ENCODE measurements at places on chromosomes 1 and 21.
A peak's percentile ranks its signal among the peaks of the same experiment; 100 is the strongest.

DNA sequence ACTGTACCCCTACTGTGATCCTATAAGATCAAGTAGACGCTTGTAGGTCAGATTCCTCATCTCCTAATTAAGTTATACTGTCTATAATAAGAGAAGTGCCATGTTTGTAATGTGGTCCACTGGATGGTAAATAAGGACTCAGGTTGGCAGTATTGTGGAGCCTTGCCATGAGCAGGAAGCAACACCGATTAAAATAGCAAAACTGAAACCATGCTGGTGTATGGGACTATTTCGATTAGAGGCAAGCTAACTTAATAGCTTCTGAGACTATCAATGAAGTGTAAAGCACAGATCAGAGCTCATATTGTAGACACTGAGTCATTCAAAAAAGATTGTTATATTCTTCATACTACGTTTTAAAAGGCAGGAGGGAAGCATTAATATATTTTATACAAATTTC, 348.8 kb downstream of the HHAT start:
- no peak for DNase-seq

DNA sequence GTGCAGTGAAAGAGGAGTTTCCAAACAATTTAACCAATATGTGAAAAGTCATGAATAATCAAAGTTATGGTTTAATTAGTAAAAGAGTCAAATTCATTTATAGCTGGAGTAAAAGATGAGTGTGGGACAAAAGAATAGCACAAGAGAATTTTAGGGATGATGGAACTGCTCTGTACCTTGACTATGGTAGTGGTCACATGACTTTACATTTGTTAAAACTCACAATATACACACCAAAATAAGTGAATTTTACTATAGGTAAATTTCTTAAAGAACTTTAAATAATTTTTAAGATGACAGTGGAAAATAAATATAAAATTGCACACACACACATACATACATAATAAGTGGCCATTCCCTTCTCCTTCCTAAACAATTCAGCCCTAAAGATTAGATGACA, 13.6 kb downstream of the CDC42BPA start:
- no peak for DNase-seq

- DNase-seq = peak; percentile 17
These were observed 136.6 kb upstream of the ZNF648 start for GRCh38 chr1:182198006-182198605.

DNA sequence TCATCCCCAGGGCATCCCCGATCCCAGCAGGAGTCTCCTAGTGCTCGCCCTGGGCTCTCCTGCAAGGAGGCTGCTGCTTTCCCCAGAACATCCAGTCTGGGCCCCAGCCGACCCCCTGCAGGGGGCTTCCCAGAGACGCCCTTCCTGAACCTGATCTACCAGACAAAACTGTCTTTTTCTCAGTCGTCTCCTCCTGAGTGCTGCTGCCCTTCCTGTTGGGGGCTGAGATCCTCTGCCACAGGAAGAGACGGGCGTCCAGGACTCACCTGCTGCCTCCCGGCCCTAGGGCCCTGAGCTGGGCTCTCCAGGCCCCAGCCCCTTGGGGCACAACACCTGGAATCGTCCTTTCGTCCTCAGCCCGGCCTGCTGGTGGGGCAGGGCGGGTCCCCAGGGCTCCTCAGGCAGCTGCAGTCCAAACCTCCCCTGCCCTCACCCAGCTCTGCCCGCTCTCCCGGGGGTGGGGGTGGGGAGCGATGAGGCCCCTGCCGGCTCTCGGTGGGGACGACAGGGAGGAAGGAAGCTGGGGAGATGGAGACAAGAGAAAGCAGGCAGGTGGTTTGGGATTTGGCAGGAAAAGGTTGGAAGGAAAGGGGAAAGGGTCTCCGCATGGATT, 36.9 kb downstream of the TP73 start:
- DNase-seq = no peak

GRCh38 chr1:20483098-20483832, 2.7 kb downstream of the CAMK2N1 start:
- no peak for DNase-seq

- DNase-seq = peak; percentile 49
These were observed 2.5 kb upstream of the CERS2 start for GRCh38 chr1:150976879-150977694.

GRCh38 chr1:85452948-85453347, 12.0 kb downstream of the DDAH1 start:
- no peak for DNase-seq

- no peak for DNase-seq
These were observed 188.7 kb downstream of the CHRM3 start for GRCh38 chr1:239575113-239575512.

DNA sequence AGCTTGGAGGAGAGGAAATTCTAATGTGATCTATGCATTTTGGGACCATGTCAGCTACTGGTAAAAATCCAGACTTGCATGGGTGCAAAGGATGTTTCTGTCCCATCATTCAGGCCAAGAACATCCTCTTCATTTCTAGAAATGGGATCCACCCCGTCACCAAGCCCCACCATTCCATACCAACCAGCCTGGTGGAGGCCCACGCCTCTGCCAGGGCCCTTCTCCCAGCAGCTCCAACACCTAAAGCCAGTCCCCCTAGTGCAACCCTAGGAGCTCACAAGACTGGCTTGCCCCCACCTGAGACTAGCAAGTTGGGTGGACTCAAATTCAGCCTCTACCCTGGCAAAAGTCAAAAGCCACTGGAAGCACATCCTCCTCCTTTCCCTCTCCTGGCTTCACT, 1.9 kb downstream of the ARHGEF11 start:
- no peak for DNase-seq

DNA sequence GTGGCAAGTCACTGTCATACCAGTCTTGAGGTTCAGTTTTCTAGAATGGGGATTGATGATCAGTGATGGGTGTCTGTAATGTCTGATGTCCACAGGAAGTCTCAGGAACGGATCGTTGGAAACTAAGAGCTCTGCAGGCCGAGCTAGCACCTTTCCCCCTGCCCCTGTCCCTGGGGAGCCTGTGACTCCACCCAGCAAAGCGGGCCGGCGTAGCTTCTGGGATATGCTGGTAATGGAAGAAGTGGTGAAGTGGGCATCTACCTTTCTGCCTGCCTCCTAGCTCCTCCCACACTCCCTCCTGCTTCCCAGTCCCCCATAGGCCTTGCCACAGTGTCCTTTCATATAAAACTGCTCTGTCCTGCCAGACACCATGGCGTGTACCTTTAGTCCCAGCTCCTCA, 13.4 kb downstream of the HYI start:
- no peak for DNase-seq

GRCh38 chr21:38524168-38525153, 26.2 kb upstream of the ERG start:
- DNase-seq = no peak

GRCh38 chr1:201250326-201251011, 32.8 kb upstream of the PKP1 start:
- no peak for DNase-seq
